Testis (tissue), 5 donors: ENCODE measurements at places on chromosomes 12 and 14. TPM values are rescaled to one million over a fixed set of nuclear protein-coding genes. Genes with fewer than 3 reads are reported as not detected.

DNA sequence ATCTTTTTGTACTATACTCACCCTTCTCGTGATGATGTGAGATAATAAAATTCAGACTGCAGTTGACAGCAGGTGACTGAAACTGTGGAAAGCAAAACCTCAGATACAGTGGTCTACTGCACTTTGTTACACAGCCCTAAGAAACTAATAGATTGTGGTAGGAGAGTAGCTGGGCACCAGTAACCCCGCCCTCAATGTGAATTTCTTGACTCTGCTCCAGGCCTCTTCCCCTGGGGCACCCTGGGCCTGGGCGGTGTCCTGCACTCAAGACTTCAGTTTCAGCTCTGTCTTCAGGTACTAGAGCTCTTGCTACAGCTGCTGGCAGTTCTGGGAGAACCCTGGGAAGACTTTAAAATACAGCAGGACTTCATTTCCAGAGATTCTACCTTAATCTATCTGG, 197.6 kb upstream of the AVPR1A start:
- no peak for DNase-seq

Gene AEBP2
- total RNA-seq, result 62.0 TPM

Gene KLHL33
- total RNA-seq, result 1.2 TPM

Gene GLIPR1L2
- 17.9 TPM for total RNA-seq

DNA sequence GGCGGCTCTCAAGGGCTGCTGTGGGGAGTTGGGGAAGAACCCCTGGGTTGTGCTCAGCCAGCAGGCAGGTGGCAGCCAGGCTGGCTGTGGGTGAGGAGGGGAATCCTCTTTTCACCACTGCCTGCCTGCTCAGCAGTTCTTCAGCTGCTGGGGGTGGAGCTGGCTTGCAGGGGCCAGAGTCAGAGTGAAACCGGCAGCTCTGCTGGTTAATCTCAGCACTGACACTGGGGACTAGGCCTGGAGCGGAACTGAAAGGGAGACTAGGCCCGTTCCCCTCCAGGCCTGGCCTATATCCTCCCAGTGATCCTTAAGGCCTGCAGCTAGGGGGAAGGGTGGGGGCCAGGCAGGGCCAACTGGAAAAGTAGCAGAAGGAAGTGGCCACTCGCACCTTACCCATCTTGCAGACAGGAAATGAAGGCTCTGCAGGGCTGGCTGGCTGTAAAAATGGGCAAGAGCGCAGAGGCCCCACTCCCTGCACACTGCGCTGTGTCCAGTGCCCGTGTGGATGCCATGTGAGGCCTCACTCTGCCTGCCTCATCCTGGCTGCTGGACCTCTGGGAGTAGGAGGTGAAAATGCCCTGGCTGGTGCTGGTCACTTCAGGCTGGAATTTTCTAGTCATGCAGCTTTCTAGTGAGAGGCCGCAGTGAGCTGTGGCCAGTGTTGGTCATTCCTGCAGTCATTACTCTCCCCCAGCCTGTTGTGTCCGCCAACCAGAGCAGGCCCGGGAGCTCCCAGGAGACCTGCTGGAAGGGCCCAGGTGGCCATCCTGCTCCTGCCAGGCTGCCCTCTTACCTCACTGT, 39.4 kb downstream of the SH2B3 start:
- peak; percentile 60 for DNase-seq

DNA sequence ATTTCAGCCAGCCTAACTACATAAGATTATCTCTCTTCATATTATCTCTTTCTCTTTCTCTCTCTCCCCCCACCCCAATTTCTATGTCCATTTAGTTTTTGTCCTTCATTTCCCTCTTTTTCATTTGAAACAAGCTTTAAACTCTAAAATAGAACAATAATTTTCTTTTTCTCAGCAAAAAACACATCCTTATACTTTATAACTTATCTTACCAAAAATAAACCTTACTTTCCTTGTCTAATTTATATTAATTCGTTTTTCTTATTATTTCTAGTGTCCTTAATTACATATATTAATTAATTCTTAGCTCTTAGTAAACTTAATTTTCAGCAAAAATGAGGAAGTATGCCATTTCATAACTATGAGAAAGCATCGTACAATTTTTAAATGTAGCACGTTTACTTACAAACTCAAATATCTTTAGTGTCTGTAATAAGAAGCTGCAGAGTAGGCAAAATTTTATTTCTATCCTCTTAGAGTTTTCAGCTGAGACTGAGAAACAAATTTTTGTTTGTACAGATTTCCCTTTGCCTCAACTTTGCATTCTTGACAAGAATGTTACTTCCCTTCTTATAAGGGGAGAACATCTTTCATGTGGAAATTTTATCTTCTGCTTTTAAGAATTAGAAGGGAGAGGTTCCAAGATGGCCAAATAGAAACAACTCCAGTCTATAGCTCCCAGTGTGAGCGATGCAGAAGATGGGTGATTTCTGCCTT, 65.1 kb upstream of the ST8SIA1 start:
- DNase-seq, result no peak
